ENCODE measurements at places on chromosomes 3 and 15.

- DNase-seq = no peak
These were observed 16.0 kb upstream of the STAC start for GRCh38 chr3:36364260-36364659.

- peak; percentile 66 for DNase-seq
These were observed 48.0 kb upstream of the C15orf61 start for GRCh38 chr15:67472957-67473356.

- peak; percentile 86 for DNase-seq
These were observed 97.3 kb downstream of the AKAP13 start for GRCh38 chr15:85477730-85478129.

GRCh38 chr3:123773681-123774431, 110.3 kb downstream of the MYLK start:
- peak; percentile 66 for DNase-seq

GRCh38 chr3:62208385-62208784, 165.0 kb downstream of the FEZF2 start:
- no peak for DNase-seq

DNA sequence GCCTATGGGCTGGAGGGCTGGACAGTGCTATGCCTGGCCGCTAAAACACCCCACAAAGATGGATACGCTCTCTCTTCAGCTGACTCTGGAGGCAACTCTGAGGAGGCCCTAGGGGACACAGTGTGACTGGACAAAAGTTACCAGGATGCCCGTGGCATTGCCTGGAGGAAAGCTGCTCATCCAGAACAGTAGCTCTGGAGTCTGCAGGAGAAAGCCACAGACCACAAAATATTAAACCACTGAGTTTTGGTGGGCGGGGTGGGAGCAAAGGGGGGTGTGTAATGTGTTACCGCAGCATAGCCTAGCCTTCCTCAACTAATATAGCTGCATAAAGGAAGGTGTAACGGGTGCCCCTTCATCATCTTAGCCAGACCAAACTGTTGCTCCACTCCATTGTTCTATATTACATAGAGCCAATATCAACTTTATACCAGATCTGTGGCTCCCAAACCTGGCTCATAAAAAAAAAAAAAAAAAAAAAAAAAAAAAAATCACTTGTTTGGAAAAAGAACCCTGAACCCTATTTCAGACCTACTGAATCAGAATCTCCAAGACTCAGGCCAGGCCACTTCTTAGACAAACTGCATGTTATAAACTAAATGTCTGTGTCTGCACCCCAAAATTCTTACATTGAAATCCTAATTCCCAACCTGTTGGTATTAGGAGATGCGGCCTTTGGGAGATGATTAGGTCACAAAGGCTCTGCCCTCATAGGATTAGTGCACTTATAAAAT, 132.6 kb downstream of the TNIK start:
- no peak for DNase-seq

DNA sequence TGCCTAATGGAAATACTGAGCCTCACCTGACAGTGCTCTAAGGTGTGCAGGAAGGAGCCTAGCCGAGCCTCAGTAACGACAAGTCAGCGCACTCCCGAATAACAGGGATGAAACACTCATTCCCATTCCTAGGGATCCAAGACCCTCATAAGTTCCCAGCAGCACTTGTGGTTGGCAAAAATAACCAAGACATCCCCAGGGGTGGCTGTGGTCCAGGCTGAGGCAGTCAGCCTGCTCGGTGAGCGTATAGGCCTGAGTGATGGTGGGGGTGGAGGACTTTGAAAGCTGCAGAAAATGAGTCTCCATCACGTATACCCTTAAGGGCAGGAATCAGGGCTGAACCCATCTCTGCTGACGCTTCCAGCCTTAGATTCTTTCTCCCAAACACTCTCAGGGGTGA, 120.1 kb downstream of the SMAD6 start:
- DNase-seq = no peak

DNA sequence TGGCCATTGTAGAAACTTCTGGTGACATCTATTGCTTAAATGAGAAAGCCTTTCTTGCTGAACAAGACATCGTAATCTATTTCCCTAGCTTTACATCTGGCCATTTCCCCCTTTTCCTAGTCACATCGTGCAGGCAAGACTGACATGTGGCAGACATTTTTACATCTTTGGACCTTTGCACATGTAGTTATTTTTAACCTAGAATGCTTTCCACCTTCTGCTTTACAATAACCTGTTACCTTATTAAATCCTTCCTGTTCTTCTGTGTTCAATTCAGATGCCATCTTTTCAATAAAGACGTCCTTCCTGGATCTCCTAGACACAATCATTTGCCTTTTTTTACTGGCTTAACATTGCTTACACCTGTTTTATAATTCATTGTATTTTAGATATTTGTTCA, 343.3 kb downstream of the DIPK2A start:
- DNase-seq = no peak

DNA sequence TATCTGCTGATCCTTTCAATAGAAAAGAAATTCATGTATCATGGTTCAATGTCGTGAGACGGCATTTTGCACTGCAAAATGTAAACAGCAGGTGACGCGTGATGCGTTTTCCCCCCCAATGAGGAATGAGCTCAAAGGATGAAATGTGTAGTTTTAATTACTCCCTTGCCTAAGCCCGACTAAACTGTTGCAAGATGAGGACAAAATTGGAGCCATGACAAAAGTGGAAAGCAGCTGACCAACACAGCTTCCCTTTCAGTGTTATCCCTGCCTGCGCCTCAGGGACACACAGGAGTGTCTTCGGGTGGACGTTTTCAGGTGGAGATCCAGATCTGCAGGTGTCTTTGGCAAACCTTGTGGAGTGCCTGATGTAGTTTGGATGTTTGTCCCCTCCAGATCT, 92.0 kb downstream of the GABRG3 start:
- DNase-seq = no peak

DNA sequence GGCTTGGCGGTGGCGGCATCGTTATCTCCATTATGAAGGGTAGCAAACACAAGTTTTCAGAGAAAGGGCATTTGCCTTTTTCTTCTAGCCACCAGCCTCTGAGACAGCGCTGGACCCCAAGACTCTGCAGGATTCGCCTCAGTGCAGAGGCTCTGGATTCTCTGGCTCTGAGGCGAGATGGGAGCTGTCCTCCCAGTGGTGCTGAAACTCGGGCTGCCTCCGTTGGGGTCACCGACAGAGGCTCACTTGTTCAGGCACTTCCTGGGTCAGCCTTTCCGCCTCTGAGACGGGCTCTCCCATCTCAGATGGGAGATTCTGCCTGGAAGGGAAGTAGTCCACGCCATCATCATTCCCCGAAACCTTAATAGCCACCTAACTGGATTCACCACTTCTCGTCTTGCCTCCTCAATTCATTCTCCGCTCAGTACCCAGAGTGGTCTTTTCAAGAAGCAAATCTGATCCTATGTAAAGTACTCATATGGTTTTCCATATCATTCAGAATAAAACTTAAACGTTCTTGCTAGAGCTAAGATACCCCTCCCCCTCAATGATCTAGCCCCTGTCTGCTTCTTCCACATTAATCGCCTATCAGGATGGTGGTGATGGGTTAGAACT, 76.9 kb downstream of the RHCG start:
- DNase-seq = peak; percentile 27

GRCh38 chr3:23923786-23924185, 6.9 kb downstream of the RPL15 start:
- peak; percentile 83 for DNase-seq

- peak; percentile 56 for DNase-seq
These were observed 1.0 kb downstream of the USF3 start for GRCh38 chr3:113695431-113695785.

- DNase-seq = no peak
These were observed 16.1 kb upstream of the RTP3 start for GRCh38 chr3:46481636-46482035.

- no peak for DNase-seq
These were observed 96.5 kb upstream of the TNFAIP8L3 start for GRCh38 chr15:51191072-51191670.

GRCh38 chr15:89472785-89473256, 23.6 kb downstream of the RHCG start:
- peak; percentile 47 for DNase-seq

- no peak for DNase-seq
These were observed 61.6 kb upstream of the STAC start for GRCh38 chr3:36318621-36319200.

DNA sequence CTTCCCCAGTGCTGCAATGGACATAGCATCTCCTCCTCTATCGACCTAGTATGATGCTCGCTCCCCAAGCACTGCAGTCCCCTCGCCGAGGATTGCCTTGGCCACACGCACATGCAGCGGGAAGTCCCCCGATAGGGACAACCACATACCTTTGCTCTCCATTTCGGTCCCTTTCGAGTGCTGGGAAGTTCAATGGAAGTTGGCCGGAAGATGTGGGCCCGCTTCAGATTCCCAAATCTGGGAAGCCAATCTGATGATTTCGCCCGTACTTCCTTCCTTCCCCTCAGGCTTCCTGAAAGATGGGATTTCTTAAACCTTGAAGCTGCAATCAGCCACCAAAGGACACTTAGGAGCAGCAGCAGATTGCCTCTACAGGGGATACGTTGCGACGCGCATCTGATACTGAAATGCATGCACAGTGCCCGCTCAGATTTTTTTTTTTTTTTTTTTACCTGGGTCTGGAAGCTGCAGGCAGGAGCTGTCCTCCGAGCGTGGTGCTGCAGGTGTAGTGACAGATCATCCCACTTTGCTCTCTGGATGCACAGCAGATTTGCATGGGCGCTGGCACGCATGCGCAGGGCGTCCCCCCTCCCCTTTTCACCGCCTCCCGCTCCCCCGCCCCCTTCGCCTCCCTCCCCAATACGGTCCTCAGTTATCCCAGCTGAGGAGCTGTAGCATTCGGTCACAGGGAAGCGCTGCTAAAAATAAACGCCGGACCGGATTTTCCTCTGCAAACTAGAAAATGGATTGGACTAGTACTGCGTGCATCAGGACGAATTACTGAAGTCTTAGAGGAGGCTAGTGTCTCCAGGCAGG, at the start of gene FGF12:
FGF12 (minus strand) TSS at position 510 of the 816 bp plus-strand sequence.
- DNase-seq = peak; percentile 0

GRCh38 chr3:14471690-14472089, 68.5 kb downstream of the GRIP2 start:
- DNase-seq = no peak

DNA sequence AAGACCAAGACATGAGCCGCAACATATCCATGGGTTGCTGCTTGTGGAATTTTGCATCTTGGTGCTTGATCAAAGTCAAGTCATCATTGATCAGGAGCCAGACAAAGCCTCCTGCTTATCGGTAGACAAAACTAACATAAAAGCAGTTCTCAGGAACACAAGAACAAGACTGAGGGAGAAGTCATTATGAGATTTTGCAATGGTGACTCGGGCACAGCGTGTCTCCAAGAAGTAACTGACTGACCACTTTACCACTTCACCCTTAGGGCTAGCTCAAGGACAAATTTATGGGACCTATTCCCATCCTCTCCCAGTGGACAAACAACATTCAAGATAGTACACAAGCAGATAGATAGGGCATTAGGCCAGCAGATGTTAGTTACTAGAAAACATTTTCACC, 68.1 kb upstream of the LIMD1 start:
- no peak for DNase-seq

- peak; percentile 78 for DNase-seq
These were observed 8.4 kb downstream of the GOLM2 start for GRCh38 chr15:44296625-44297524.

- no peak for DNase-seq
These were observed 65.7 kb downstream of the CMTM8 start for GRCh38 chr3:32303977-32304881.

DNA sequence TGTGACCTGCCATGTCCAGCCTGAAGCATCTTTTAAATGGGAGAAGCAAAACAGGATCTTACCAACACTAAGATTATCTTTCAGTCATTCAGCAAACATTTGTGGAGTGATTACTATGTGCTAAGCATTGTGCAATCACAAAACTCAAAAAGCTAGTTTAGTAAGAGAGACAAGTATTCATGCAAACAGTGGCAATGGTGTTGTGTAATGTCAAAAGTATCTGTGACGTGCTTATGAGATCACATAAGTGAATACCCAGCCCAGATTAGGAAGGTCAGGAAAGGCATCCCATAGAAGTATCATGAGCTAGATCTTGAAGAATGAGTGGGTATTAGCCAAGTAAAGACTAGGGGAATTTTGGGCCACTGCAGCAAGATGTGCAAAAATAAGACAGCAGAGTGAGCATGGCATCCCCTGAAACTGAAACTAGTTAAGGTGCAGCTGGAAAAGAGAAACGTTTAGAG, 32.1 kb downstream of the SEC62 start:
- peak; percentile 99 for DNase-seq

GRCh38 chr15:82315519-82316246, 33.6 kb downstream of the GOLGA6L10 start:
- DNase-seq = no peak

- DNase-seq = no peak
These were observed 16.8 kb downstream of the LPP start for GRCh38 chr3:188170461-188171459.

DNA sequence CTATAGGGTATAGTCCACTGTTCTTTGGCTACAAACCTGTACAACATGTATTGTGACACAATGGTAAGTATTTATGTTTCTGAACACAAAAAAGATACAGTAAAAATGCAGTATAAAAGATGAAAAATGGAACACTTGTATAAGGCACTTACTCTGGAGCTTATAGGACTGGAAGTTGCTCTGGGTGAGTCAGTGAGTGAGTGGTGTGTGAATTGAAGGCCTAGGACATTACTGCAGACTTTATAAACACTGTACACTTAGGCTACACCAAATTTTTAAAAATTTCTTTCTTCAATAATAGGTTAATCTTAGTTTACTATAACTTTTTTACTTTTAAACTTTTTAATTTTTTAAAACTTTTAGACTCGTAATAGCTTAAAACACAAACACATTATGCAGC, 10.5 kb upstream of the PDZRN3 start:
- peak; percentile 62 for DNase-seq

- no peak for DNase-seq
These were observed 3.8 kb upstream of the GATA2 start for GRCh38 chr3:128496602-128497304.

DNA sequence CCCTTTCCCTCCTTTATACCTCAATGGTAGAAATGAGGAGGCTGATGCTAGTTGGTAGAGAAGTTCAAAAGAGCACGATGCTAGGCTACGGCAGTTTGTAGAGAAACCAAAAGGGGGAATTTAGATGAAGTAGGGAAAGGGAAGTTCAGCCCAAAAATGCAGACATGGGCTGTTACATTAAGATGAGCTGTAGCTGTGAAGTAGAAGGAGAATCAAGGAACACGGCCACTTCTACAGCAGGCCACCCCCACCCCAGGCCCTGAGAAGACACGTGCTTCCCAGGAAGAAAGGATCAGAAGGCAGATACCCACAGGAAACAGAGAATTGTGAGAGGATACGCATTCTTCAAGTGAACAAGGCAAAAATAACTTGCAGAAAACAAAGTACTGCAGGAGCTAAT, 2.1 kb upstream of the PARP14 start:
- DNase-seq = no peak

DNA sequence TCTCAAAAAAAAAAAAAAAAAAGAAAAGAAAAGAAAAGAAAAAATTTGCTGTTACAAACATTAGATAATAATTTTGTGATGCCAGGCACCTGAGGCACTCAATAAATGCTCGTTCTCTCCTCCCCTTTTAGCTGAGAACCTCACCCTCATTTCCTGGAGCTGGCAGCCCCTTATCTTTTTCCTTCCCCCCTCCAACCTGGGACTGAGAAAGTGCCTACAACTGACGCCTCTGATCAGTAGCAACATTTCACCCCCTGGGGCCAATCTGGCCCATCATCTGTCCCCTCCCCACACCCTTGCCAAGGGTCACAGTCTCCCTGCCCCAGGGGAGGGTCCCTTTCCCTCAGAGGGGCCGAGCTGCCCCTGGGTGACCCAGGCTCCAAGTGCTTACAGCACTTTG, 12.6 kb upstream of the RNU6-1 start:
- DNase-seq = no peak

- DNase-seq = no peak
These were observed 243.5 kb upstream of the SEMA6D start for GRCh38 chr15:47473832-47474231.

Data from IMR-90 (cell line).